Epithelial cell of proximal tubule (primary cell): ENCODE measurements at places on chromosomes 2 and 18.

- no peak for DNase-seq
Observed at GRCh38 chr2:191243154-191243553, 2.0 kb upstream of the MYO1B start.

- no peak for DNase-seq
Observed at GRCh38 chr2:221034973-221035372, 537.1 kb downstream of the EPHA4 start.

GRCh38 chr2:12050396-12050795 lies 304.0 kb downstream of the LPIN1 start:
- no peak for DNase-seq

- no peak for DNase-seq
Observed at GRCh38 chr2:240647503-240648154, 22.3 kb downstream of the GPR35 start.

DNA sequence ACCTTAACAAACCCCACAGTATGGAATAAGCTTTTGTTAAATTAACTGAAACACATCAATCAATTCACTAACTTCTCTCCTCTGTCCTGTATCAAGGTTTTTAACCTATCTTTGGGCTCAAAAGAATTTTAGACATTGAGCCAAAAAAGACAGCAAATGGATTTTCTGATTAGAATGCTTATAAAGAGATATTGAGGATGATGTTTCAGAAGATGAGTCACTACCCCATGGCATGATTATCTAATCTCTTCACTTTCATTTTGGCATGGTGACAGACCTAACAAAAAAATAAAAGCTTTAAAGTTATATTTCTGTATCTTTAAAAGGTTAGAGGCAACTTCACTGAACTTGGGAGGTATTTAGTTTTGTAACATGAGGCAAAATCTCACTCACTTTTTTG lies 55.5 kb downstream of the SGPP2 start:
- no peak for DNase-seq

DNA sequence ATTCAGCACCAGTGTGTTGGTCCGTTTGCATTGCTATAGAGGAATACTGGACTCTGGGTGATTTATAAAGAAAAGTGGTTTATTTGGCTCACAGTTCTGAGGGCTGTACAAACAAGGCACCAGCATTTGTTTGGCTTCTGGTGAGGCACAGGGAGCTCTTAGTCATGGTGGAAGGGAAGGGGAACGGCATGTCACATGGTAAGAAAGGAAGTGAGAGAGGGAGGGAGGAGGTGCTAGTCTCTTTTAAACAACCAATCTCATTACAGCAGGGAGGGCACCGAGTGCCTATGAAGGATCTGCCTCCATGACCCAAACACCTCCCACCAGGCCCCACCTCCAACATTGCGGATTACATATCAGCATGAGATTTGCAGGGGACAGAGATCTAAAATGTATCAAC lies 143.9 kb upstream of the DLX2 start:
- DNase-seq = no peak

DNA sequence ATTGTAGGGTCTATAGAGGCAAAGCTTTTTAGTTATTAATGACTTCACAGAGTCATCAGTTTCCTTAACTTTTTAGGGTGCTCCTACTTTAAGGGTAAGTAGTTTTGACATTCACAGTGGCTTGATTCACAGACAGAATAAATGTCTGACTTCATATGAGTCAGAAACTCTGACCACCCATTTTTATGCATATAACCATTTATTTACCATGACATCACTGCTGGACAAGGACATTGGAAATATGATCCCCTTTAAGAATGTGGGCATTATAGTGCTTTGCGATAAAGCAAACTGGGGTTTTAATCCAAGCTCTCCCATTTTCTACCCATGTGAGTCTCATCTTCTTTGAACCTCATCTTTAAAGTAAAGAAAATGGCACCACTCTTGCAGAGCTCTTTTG lies 162.0 kb upstream of the MC4R start:
- no peak for DNase-seq

DNA sequence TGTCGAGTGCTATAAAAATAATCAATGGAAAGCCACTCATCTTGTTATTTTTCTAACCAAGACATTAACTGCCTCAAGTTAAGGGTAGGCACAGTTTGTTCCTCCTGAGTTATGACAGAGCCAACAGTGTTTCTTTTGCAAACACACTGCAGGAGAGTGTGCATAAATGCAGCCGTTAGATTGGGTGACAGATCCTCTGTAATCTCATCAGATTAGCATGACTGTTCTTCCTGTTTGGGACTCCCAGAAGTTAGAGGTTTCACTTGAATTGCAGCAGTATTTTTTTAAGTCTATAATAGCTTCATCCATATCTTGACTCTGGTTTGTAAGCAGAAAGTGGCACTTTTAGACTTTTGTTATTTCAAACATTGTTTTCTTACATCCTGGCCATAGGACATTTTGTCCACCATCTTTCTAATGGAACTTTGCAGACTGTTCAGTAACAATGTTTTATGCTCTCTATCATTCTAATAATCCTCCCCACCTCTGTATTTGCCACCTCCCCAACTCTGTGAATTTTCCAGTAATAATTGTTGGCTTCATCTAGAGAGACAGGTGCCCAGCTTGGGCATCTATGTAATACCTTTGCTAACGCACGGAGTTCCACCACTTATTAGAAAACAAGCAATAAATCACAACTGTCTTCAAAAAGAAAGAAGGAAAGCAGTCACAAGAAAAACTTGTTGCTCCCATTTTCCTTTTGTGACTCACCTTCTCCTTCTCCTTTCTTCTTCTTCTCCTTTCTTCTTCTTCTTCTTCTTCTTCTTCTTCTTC lies 560.0 kb downstream of the ADCYAP1 start:
- DNase-seq = no peak
